ENCODE measurements at places on chromosomes 3 and 15.

GRCh38 chr15:48477795-48478360 is 146.6 kb downstream of the DUT start:
- DNase-seq = no peak

DNA sequence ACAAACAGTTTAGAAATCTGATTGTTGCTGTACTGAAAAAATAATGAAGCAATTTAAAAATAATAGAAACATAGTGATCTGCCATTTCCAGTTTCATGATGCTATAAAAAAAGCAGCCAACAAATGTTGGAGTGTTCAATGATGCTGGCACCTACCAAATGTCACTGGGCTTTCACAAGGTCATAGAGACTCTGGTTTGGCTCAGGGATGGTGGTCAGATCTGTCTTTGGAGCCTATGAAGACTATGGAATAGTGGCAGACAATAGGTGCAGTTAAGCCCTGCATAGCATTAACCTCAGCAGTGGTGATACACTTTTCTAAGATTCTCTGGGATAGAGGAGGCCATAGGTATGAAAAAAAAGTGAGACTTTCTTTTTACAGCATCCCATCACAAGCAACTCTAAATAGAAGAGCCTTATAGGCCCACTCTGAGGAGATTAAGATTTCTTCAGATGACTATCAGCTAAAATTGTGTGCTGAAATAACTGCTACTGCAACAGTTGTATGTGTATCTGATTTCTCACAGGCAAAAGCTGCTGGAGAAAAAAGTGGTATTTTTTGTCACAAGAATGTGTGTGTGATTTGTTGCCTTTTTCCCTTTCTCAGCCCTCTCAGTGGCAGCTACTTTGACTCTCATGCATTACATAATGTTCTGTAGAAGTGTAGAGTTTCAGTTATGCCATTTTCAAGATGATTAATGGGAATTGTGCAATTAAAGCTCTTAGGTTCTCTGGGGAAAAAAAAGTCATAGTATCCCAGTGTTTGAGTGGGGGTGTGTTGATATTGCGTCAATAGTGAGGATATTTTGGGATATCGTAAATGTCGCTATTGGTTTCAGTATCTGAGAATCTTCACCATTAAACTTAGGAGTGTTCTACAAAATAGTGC is 137.4 kb downstream of the MBNL1 start:
- DNase-seq = no peak

- DNase-seq = no peak
Measured at GRCh38 chr3:31733234-31733667, 200.5 kb downstream of the STT3B start.

DNA sequence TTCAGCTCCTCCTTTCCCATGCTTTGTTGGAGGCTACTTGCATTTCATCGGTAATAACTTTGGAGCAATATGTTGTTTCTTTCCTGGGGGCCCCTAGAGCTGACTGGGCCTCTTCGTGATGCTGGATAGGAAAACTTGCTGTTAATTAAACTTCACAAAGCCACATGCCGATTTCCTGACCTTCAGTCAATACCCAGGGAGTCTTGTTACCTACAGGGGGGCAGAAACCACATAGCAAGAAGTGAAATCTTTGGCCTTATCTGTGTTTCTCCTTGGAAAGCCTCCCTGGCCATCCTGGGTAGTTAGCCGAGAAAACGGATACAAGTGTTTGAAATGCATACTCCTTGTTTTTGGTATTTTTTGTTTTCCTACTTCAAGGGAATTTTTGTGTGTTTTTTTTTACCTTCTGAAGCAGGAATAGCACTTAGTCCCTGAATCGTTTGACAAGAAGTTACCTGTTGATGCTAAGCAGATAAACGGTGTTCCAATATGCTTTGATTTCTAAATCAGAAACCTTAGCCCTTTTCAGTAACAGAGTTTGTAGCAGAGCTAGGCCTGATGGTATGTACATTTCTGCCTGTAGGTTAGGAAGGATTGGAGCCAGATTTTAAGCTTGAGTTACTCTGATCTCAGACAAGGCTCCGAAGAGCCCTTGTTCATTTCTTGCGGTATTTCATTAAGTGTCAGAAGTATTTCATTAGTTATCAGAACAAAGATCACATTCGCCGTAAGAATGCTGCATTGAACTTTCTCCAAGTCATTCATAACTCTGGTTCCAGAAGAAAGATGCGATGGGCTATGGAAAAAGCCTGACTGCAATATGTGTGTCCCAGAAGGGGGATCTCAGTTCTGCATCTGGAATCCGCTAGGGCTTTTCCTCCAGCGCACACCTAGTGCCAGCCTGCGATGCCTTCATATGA is 111.5 kb downstream of the THSD4 start:
- no peak for DNase-seq

GRCh38 chr3:49930922-49931321 is 1.3 kb upstream of the MON1A start:
- no peak for DNase-seq

GRCh38 chr15:51227940-51228732 is 110.3 kb downstream of the CYP19A1 start:
- peak; percentile 73 for DNase-seq

- no peak for DNase-seq
Measured at GRCh38 chr3:13588221-13588701, 39.3 kb downstream of the FBLN2 start.

GRCh38 chr3:110164632-110165369 is 827.5 kb upstream of the DPPA4 start:
- DNase-seq = no peak

All from activated CD4-positive, alpha-beta T cell treated with anti-CD3 and anti-CD28 coated beads, Interleukin-2, Interleukin-4, amounts not matched to agents 100 ng/mL and 50 ng/mL, durations not matched to agents 16 hours and 8 hours (primary cell).